ENCODE measurements at places on chromosomes 12 and 14.

GRCh38 chr14:66272221-66272620 is 213.9 kb upstream of the CCDC196 start:
- no peaks in the 10 kb centered on the region for H3K36me3 ChIP-seq
- no peaks in the 10 kb centered on the region for H3K27me3 ChIP-seq
- no peak overlapping the region for H3K4me3 ChIP-seq
- no peak overlapping the region for H3K27ac ChIP-seq
- no peaks in the 10 kb centered on the region for H3K4me1 ChIP-seq
- DNase-seq, result no peak

- H3K4me1 ChIP-seq, result no peaks in the 10 kb centered on the region
- H3K4me3 ChIP-seq, result no peak overlapping the region
- H3K27ac ChIP-seq, result no peak overlapping the region
- no peaks in the 10 kb centered on the region for H3K27me3 ChIP-seq
- H3K36me3 ChIP-seq, result peaks cover 89% of the 10 kb centered on the region
Measured at GRCh38 chr14:50728836-50729235, 60.7 kb upstream of the SAV1 start.

- no peaks in the 10 kb centered on the region for H3K36me3 ChIP-seq
- peaks cover 8% of the 10 kb centered on the region for H3K4me1 ChIP-seq
- no peak overlapping the region for H3K4me3 ChIP-seq
- no peak for DNase-seq
Measured at GRCh38 chr12:22728987-22729386, 104.0 kb downstream of the ETNK1 start.

- no peak for DNase-seq
- H3K36me3 ChIP-seq, result no peaks in the 10 kb centered on the region
Measured at GRCh38 chr14:104243200-104243599, 104.8 kb downstream of the KIF26A start.

- H3K27me3 ChIP-seq, result no peaks in the 10 kb centered on the region
- H3K27ac ChIP-seq, result no peak overlapping the region
- DNase-seq, result no peak
- no peaks in the 10 kb centered on the region for H3K4me1 ChIP-seq
- no peaks in the 10 kb centered on the region for H3K36me3 ChIP-seq
- H3K4me3 ChIP-seq, result no peak overlapping the region
Measured at GRCh38 chr14:64841121-64841651, 38.5 kb downstream of the SPTB start.

DNA sequence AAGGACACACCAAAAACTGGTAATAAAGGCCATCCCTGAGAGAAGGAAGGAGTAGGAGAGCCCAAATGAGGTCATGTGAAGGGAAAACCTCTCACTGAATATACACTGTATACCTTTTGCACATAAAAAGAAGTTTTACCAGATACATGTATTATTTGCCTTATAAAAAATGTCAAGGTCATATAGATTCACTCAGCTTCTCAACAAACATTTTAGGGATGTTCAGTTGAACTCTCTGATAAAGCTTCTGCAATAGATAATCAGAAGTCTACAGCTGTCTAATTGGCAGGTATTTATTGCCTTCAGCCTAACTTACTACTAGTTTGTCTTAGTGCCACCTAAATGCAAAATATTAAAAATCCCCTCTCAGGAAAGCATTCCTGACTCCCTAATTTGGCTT is 8.7 kb downstream of the SLC11A2 start:
- no peak overlapping the region for H3K4me3 ChIP-seq
- H3K27ac ChIP-seq, result no peak overlapping the region
- peaks cover 48% of the 10 kb centered on the region for H3K4me1 ChIP-seq
- DNase-seq, result no peak
